ENCODE measurements at places on chromosomes 12 and 14.

DNA sequence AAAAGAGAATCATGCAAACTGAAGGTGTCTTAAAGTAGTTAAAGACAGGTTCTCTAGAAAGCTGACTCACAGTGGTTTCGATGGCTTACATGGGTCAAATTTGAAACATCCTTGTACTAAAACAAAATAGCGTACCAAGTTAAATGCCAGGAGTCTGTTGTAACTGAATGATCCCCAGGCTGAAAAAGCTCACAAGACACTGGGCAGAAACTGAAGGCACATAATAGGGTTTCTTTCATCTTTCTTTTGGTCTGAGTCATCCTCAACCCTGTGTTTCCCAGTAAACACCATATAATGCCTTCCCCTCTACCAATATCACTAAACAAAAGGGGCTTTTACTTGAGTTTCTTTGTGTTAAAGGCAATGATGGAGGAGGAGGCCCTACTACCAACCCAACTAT, 12.8 kb downstream of the ZFYVE1 start:
- DNase-seq: no peak

- no peak for DNase-seq
These were observed 4.0 kb downstream of the C12orf54 start for GRCh38 chr12:48486261-48486660.

DNA sequence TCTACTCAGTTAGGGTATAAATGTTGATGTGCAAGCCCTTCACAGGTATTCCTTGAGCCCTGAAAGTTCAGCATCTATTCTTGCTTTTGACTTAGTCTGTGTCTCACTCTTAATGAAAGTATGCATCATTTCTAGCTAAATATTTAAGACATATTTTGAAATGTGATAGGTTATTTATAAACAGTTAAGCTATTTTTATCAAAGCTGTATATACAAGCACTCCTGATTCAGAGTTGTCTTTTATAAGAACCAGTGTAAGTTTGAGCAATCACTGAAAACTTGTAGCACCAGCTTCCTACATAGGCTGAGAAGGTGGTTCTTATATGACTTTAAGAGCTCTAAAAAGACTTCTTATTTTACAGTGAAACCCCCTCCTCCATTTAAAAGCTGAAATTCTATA, 98.6 kb downstream of the MYF5 start:
- DNase-seq: no peak

DNA sequence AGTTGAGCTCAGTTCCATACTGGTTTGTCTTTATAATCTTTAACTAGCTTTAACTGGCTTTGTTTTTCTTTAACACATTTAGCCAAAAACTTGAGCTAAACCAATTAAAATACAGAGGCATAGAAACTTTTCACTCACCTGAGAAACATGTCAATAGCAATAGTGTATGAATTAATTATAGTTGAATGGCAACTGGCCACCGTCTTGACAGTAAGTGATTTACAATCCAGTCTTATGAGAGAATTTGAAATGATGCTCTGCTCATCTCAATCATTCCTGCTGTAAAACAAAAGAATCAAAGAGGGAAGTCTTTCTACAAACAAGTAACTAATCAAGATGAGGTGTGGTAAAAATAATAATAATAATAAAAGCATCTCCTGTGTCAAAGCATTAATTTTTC, 86.6 kb upstream of the AMIGO2 start:
- DNase-seq: no peak

DNA sequence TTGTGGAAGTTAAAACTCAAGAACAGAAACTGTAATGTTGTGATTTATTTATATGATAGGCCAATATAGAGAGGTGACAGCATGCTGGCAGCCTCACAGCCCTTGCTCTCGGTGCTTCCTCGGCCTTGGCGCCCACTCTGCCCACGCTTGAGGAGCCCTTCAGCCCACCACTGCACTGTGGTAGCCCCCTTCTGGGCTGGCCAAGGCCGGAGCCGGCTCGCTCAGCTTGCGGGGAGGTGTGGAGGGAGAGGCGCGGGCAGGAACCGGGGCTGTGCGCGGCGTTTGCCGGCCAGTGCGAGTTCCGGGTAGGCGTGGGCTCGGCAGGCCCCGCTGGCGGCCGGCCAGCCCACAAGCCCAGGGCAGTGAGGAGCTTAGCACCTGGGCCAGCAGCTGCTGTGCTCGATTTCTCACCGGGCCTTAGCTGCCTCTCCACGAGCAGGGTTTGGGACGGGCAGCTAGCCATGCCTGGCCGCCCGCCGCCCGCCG, 65.8 kb upstream of the SLC8A3 start:
- no peak for DNase-seq

GRCh38 chr14:21185491-21185890, 29.6 kb upstream of the OR5AU1 start:
- no peak for DNase-seq

GRCh38 chr12:93404961-93405849, 27.5 kb downstream of the NUDT4 start:
- no peak for DNase-seq

DNA sequence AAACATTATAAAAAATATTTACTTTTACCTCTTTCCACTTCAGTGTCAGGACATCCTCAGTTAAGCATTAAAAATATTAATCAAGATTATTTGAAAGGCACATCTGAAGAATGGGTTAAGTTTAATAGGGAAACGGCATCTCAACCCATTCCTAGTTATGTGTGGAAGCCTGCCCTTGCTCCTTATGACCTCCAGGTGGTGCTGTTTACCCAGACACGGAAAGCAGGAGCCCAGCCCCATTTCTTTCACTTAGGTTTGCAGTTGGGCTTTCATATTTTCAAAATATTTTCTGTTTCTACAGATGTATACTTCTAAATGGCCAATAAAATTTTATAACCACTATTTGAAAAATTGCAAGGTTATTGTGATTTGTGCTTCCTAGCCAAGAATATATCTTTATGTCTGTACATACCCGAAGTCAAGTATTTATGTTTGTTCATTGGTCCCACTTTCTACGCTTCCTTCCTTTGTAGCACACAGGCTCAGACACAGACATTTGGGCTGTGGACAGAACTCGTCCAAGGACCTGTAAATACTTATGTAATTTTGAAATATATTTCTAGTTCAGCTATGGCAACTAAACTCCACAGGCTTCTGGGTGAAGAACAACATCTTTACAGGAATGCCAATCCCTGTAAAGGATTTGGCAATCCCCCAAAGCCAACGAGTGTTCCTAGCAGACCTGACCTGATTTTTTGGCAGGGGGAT, 247.1 kb downstream of the AKAP6 start:
- peak; percentile 1 for DNase-seq

DNA sequence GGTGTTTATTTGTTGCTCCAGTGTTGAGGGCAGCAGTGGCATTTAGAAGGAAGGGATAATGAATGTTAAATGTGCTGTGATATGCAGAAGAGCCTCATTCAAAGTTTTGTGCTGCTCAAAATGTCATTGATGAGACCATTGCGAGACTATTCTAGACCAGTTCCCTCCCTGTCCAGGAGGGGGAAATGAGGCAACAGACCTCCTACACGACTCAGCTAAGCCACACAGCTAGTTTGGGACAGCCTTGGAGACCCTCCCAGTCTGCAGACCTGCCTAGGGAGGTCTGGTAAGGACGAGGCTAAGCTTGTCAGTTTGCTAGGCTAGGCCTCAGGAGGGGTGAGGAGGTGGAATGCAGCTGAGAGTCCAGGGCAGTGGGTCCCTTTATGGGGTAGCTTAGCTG, 116.0 kb downstream of the NRXN3 start:
- DNase-seq: no peak

GRCh38 chr14:76201162-76201561, 49.4 kb downstream of the GPATCH2L start:
- DNase-seq: no peak

DNA sequence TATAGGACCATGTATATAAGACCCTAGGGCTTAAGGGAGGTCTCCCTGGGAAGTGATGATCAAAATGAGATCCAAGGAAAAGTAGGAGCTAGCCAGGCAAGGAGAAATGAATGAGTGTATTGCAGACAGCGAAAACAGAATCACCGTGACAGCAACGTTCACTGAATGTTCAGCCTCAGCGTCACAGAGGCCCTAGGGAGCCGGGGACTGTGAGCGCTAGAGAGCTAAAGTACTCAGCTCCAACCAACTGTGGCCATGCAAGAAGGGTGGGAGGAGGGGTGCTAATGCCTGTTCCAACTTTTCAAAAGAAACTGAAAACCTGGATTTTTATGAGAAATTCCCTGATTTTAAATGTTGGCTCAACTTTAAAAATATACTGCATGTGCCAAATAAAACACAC, 105.5 kb upstream of the CCND2 start:
- DNase-seq: no peak

- DNase-seq: no peak
These were observed 180.9 kb upstream of the SFSWAP start for GRCh38 chr12:131530041-131530332.

Data from stimulated activated CD8-positive, alpha-beta memory T cell treated with anti-CD3 and anti-CD28 coated beads, Interleukin-7, amount 100 ng/mL, for 1 hour (primary cell).